Trophoblast cell (in vitro differentiated cells and primary cell): ENCODE measurements at places on chromosomes 2 and 18.
A peak's percentile ranks its signal among the peaks of the same experiment; 100 is the strongest.

- DNase-seq: peak; percentile 88
- H3K4me1 ChIP-seq: no peaks in the 10 kb centered on the region
- peak overlapping the region; percentile 92 for H3K4me3 ChIP-seq
- no peaks in the 10 kb centered on the region for H3K27me3 ChIP-seq
- peak overlapping the region; percentile 87 for H3K27ac ChIP-seq
- H3K36me3 ChIP-seq: no peaks in the 10 kb centered on the region
Observed at GRCh38 chr18:67515942-67516538, 480 bp downstream of the DSEL start.

- H3K27ac ChIP-seq: no peak overlapping the region
- H3K27me3 ChIP-seq: no peaks in the 10 kb centered on the region
- H3K4me1 ChIP-seq: peaks cover 8% of the 10 kb centered on the region
- H3K36me3 ChIP-seq: no peaks in the 10 kb centered on the region
- no peak overlapping the region for H3K4me3 ChIP-seq
Observed at GRCh38 chr2:1806254-1806653, 61.9 kb upstream of the PXDN start.

- H3K27ac ChIP-seq: no peak overlapping the region
- peaks cover 2% of the 10 kb centered on the region for H3K4me1 ChIP-seq
- no peaks in the 10 kb centered on the region for H3K36me3 ChIP-seq
- DNase-seq: peak; percentile 28
- no peaks in the 10 kb centered on the region for H3K27me3 ChIP-seq
Observed at GRCh38 chr18:37019157-37019827, 190.4 kb downstream of the KIAA1328 start.

GRCh38 chr2:208531361-208531760 lies 124.8 kb downstream of the PTH2R start:
- no peaks in the 10 kb centered on the region for H3K4me1 ChIP-seq
- H3K27ac ChIP-seq: no peak overlapping the region
- H3K4me3 ChIP-seq: no peak overlapping the region
- no peaks in the 10 kb centered on the region for H3K27me3 ChIP-seq
